Dermis blood vessel endothelial cell (primary cell): ENCODE measurements at places on chromosomes 12 and 14. TPM values are rescaled to one million over a fixed set of nuclear protein-coding genes. Genes with fewer than 3 reads are reported as not detected.

- DNase-seq = no peak
These were observed 900.4 kb upstream of the MDGA2 start for GRCh38 chr14:48575772-48576171.

KRT78 gene
- total RNA-seq = not detected in 2 replicates

GRCh38 chr14:69261761-69262331, 1.9 kb downstream of the GALNT16 start:
- no peak for DNase-seq

GRCh38 chr14:98602983-98603382, 669.0 kb downstream of the BCL11B start:
- DNase-seq = no peak

- no peak for DNase-seq
These were observed 2.6 kb downstream of the KRT84 start for GRCh38 chr12:52382854-52383253.

SLC15A5 gene
- not detected in 2 replicates for total RNA-seq

DNA sequence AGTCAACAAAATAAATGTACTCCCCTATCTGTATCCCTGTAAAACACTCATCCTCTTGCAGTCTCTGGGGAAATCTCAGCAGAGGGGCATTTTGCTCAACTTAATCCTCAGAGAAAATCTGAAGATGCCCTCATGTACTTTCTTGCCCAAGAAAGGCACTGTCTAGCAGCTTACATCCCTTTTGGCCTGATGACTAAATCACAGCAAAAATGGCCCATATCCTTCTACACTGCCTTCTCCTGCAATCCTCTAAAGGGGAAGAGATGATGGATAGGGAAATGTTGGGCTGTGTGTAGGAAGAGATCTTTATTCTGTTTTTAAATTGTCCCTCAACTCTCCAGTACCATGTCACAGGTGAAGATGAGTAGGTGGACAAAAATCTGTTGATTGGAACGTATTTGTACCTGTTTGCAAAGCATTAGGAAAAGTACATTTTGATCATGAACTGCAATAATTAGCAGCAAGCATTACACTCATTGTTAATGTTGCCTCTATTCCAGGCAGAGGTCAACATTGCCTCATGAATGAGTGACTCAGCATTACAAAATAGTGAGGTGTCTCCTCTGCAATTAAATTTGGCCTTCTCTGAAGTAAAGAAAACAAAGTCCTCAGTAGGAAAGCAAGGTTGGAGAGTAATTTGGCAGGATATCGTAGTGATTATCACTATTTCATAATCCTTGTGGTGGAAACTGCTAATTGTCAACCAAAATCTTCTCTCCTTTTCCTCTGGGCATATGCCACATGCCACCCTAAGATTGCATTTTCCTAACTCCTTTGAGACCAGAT, 172.4 kb upstream of the CAND1 start:
- no peak for DNase-seq

GRCh38 chr14:53336729-53337128, 183.6 kb upstream of the DDHD1 start:
- no peak for DNase-seq
